ENCODE measurements at places on chromosomes 5 and 9. TPM values are rescaled to one million over a fixed set of nuclear protein-coding genes. Genes with fewer than 3 reads are reported as not detected.

GRCh38 chr5:180633283-180634177, 15.9 kb downstream of the FLT4 start:
- DNase-seq: no peak

DNA sequence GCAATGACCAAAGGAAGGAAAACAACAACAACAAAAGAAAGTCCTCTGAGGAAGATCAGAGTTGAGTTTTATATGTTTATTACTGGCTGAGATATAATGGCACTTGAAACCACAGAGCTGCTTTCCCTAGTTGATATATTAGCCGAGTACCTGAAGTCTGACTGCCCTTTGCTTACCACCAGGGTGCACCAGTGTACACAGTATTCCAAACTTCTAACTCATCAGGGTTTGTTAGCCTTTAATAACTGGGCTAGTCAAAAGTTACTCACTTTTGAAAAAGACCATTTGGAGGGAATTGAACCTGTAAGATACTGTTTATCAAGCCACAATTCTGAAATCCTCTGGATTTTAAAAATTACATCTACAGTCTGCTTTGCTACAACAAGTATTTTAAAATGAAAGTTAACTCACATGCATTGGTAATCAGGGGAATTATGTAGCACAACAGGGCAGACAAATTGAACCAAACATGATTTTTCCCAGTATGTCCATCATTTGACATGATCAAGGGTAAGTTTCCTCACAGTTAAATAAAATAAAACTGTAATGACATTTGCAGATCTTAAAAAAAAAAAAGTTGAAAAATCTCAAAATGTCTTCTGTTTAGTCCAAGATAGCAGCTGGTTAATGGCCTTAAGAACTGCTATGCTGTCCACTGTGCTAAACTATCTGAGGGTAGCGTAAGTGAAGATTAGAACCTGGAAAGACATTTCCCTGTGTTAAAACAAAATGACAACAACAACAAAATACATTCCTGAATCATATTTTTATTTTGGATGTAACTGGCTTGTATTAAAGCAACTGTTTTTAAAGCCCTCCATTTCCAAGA, 57.3 kb upstream of the C6 start:
- DNase-seq: no peak

- no peak for DNase-seq
Measured at GRCh38 chr5:174292348-174292747, 246.8 kb downstream of the NSG2 start.

GRCh38 chr9:131386281-131386680, 7.6 kb upstream of the PRRC2B start:
- no peak for DNase-seq

- DNase-seq: peak; percentile 39
Measured at GRCh38 chr9:108017671-108018070, 528.1 kb upstream of the KLF4 start.

- DNase-seq: no peak
Measured at GRCh38 chr5:32531885-32532520, 53.4 kb upstream of the SUB1 start.

Gene SKIC3
- total RNA-seq: 73.9 TPM

Gene ADGRD2
- 1.0 TPM for total RNA-seq

Measured in prostate gland (tissue), 2 donors.